Prostate gland (tissue), 2 donors: ENCODE measurements at places on chromosomes 2 and 18. TPM values are rescaled to one million over a fixed set of nuclear protein-coding genes. Genes with fewer than 3 reads are reported as not detected.

The CAPN14 gene
- 0.27 TPM for total RNA-seq

GRCh38 chr2:137659616-137660015 lies 304.7 kb upstream of the HNMT start:
- no peak for DNase-seq

GRCh38 chr2:60538101-60538500 lies 15.4 kb downstream of the BCL11A start:
- DNase-seq = no peak

DNA sequence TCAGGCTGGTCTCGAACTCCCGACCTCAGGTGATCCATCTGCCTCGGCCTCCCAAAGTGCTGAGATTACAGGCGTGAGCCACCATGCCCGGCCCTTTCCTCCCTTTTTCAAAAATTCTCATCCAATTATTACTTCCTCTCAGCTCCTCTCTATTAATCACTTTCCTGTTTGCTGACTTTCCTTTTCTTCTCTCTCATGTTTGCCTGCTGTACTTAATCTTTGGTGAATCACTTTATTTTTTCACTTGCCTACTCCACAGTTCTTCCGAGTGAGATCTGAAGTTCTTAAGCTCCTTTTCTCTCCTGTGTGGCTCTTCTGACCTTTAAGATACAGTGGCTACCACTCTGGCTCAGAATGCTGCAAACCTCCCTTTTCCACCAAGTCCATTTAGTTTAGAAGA lies 126.3 kb upstream of the SERTAD2 start:
- DNase-seq = no peak

DNA sequence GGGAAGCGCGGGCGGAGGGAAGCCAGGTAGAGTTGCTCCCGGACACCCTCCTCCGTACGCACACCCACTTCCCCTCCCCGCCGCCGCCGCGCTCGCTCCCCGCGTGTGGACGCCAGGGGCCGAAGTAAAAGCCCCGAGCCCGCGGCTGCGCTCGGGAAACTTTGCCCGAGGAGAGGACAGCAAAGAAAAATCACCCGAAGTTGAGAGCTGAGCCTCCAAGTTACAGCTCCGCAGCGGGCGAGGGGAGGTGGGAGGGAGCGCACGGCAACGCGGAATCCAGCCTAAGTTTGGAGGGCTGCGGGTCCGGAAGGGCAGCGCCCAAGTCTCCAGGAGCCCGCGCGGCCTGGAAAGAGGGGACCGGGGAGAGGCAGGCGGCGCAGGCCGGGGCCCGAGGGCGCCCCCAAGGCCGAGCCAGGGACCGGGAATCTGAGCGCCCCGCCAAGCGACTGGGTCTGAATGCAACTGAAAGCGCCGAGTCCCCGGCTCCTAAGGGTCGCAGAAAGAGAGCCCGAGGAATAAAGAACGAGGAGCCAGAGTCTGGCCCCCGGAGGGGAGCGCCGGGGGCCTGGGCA lies 706 bp upstream of the BCL11A start:
- peak; percentile 53 for DNase-seq

- no peak for DNase-seq
These were observed 53.6 kb upstream of the LAPTM4A start for GRCh38 chr2:20104900-20105545.

GRCh38 chr2:159573846-159574606 lies 42.3 kb downstream of the BAZ2B start:
- no peak for DNase-seq

GRCh38 chr2:70425682-70426301 lies 123.9 kb upstream of the FAM136A start:
- peak; percentile 15 for DNase-seq
